ENCODE measurements at places on chromosomes 11 and 22.

DNA sequence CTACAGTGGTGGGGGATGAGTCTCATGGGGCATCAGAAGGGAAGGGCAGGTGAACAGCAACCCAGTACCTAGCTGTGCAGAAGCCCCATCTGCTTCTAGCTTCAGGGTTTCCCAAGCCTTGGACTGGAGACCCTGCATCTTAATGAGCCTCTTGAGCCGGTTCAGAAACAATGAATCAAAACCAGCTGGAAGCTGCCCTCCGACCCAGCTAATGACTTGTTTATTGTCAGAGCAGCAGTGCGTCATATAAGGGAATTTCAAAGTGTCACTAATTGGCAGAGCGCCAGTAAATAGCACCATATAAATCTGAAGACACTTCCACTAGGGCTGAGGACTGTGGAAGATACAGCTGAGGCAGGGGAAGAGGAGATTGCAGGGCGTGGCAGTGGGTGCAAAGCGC is 57.5 kb downstream of the RPUSD4 start:
- no peak for DNase-seq

GRCh38 chr11:27139742-27140367 is 99.2 kb downstream of the BBOX1 start:
- DNase-seq, result no peak

DNA sequence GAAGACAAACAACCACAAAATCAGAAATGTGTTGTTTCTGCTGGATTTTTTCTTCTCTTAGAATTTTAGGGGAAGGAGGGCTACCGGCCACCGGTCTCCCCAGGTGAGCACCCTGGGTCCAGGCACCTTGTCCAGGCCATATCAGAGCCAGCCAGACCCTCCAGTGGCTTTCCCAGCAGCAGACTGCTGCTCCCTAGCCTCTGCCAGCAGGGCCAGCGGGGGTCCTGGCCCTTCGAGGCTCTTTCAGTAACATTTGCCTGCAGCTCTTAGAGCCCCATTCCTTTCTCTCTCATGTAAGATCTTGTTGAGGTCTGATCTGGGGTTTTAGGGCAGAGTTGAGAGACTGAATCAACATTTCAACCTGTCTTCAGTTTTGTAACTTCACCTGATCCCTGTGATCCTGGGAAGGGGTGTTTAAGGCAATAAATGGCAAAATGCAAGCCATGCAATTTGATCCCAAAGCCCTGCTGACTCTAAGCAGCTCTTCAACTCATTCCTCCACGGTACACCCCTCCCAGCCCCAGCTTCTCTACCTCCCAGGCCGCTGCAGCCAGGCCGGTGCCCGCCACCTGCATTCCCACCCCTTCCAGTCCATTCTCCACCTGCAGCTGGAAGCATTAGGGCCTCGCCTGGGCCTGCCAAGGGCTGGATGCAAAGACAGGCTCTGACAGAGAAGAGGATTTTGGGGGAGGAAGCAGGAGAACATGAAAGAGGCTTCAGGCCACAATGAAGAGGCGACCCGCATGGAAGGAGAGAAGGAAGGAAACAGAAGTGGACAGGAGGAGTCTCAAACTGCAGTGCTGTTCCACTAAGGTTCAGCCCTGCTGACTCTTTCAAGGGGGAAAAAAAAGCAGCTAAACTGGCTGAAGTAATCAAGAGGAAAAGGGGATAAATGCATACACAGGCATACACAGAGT is 113.0 kb upstream of the FGF3 start:
- DNase-seq, result no peak

DNA sequence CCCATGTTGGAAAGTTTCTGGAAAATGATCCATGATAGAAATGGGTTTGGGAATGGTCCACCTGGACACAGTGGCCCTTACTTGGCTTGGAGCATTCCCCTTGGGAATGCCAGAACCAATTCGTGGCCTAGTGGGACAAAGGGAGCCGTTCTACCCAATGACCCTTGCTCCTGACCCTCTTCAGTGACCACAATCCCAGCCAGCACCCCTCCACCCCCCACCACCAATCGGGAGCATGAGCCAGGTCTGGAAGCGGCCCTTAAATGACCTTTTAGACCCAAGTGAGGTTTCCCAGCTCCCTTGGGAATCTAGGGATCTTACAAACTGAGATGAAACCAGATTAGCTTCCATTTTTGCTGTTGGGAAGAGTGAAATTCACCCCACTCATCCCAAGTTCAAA is 51.3 kb upstream of the CDON start:
- no peak for DNase-seq

- DNase-seq, result no peak
Observed at GRCh38 chr11:133467686-133468085, 64.6 kb downstream of the OPCML start.

DNA sequence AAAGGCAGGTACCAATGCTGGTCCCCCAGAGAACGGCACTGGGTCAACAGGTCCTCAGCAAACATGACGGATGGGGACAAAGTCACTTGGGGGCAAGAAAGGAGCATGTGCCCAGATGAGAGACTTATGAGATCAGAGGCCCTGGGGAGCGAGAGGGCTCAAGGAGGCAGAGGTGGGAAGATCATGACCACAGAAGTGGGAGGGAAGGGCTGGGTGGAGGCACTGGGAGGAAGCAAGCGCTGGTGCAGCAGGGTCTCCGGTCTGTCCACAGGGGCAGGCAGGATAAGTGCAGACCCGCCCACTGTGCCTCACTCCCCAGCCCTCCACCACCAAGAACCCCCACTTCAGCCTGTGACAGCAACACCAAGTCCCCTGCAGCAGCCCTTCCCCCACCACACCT is 10.9 kb downstream of the ELFN2 start:
- no peak for DNase-seq

DNA sequence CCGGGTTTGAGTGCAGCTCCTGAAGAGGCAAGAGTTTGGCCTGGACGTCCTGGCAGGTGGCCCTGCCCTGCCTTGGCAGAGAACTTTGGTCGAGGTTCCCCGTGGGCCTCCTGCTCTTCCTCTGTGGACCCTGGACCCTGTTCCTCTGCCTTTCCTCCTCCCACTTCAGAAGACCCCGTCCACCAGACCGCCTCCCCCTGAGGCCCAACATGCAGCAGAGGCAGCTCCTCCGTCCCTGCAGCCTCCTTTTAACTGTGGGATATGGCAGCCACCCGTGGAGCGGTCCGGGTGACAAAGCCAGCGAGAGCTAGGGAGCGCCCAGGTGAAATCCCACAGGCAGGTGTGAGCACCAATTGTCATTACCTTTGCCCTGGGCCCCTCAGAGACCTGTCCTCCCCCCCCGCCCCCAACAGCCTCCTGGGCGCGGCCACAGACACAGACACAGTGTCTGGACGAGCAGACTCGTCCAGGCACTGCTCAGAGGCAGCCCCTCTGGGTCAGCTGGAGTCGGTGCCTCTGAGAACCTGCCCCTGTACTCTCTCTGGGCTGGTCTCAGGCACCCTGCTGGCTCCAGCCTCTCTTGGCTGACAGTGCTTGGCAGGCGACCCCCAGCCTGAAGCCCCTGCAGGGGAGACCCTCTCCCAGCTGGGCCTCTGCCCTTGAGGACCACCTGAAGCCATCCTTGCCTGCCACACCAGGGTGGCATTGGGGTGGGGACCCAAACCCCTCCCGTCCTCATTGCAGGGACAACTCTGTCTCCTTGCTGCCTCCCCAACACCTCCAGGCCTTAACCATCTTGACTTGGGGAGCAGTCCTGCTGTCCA is 4.1 kb upstream of the PTDSS2 start:
- DNase-seq, result no peak

GRCh38 chr11:27894552-27894951 is 194.3 kb upstream of the BDNF start:
- no peak for DNase-seq

GRCh38 chr11:125564357-125564756 is 4.9 kb upstream of the EI24 start:
- no peak for DNase-seq

- DNase-seq, result no peak
Observed at GRCh38 chr22:50691521-50691920, 18.9 kb downstream of the SHANK3 start.

GRCh38 chr11:123653827-123654565 is 428 bp downstream of the SCN3B start:
- no peak for DNase-seq

DNA sequence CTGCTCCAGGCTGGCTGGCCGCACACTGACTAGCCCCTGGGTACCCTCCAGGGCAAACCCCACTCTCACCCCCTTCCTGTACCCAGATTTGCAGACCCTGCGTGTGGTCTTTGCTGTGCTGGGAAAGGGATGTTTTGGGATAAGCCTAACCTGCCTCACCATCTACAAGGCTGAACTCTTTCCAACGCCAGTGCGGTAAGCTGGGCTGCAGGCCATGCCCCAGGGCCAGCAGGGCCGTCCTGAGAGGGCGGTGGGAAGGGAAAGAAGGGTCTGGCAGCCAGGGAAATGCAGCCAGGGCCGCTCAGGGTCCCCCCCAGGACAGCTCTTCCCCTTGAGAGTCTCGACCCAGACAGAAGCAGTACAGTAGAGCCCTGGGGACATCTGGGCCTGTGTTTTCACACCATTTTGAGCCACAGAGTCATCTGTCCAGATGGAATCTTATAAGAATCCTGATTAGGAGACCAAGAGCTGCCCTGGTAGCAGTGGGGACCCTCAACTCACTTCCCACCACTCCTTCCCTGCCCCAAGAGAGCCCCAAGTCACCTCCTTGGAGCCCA is 22.4 kb upstream of the SLC22A12 start:
- no peak for DNase-seq

- DNase-seq, result no peak
Observed at GRCh38 chr11:255816-256215, 19.0 kb downstream of the PSMD13 start.

DNA sequence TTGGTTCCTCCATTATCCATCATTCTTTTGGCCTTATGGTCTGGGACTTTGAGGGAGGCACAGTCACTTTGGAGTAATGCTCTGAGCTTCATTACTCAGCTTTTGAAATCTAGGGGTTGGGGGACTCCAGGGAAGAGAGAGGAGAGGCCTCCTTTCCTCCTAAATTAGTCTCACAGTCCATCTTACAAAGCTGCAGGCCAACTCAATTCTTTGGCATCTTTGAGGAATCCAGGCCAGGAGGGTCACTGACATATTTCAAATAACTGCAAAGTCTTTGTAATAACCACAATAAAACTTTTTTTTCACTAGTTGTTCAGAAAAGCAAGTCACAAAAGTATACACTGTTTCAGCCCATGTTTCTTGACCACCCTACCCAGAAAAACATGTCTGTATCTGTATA is 73.3 kb upstream of the FAR1 start:
- DNase-seq, result no peak

DNA sequence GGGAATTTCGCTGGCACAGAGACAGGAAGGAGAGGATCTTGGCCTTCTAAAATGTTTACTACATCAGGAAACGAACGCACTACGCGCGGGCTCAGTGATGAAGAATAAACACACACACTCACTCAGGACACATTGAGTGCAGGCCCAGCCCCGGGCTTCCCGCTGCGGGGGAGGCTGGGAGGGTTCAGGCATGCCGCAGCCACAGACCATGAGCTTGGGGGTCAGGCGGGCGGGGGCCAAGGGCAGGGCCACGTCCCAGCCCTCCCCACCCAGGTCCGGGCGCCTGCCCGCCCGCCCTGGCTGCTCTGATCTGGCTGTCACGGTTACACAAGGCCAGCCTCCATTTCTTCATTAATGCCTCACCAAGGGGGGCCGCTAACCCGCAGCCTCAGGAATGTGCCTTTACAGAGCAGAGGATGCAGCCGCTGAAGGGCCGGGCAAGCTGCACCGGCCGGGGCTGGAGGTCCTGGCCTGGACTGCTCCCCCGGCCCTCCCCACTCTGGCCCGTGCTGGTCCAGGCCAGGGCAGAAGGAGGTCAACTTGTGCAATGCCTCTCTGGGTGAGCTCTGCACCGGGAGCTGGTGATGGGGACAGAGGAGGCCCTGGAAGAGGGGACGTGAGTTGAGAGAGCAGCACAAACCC is 41.7 kb downstream of the IGF2 start:
- no peak for DNase-seq

GRCh38 chr11:117669062-117669461 is 128.0 kb downstream of the DSCAML1 start:
- no peak for DNase-seq

DNA sequence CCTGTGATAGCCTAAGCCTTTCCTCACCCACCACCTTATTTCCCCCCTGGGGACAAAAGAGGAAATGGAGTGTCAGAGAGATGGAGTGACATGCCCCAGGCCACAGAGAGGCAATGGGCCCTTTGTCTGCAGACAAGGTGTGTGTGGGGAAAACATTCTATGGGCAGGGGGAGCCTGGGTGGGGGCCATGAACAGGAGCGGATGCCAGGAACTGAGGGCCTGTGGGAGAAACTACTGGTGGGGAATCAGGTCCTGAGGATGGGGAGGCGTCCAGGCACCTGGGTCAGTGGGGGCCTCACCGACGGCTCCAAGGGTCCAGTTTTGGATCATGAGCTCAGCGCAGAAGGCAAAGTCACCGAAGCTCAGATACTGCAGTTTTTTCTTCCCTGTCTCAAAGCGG is 3.0 kb downstream of the FIBP start:
- DNase-seq, result no peak

GRCh38 chr22:37544955-37545702 is 15.2 kb upstream of the CDC42EP1 start:
- no peak for DNase-seq

Measured in NCI-H1436 treated with DMSO at 0.1 percent for 48 hours (cell line).